Cortex of kidney (tissue), 1 donor: ENCODE measurements at places on chromosomes 7 and 10.

DNA sequence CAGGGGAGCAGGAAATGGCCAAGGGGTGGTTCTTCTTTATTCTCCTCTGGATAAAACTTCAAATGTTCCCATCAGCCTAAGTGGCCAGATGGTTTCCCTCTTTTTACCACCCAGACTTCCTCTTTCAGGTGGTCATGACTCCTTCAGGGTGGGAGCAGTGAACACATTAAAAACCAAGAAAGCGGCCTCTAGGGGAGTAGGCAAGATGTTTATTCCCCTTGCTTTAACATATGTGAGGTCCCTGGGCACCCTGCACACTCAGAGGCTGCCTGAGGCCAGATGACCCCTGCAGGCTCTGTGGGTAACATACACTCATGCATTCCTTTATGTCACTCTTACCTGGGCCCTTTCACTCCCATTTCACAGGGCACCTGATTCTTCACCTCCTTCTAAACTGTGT is 357.4 kb downstream of the ABCA13 start:
- DNase-seq: no peak

- DNase-seq: no peak
Observed at GRCh38 chr7:3240826-3241430, 60.1 kb upstream of the SDK1 start.

- DNase-seq: no peak
Observed at GRCh38 chr10:130954326-130954905, 357.1 kb downstream of the TCERG1L start.

DNA sequence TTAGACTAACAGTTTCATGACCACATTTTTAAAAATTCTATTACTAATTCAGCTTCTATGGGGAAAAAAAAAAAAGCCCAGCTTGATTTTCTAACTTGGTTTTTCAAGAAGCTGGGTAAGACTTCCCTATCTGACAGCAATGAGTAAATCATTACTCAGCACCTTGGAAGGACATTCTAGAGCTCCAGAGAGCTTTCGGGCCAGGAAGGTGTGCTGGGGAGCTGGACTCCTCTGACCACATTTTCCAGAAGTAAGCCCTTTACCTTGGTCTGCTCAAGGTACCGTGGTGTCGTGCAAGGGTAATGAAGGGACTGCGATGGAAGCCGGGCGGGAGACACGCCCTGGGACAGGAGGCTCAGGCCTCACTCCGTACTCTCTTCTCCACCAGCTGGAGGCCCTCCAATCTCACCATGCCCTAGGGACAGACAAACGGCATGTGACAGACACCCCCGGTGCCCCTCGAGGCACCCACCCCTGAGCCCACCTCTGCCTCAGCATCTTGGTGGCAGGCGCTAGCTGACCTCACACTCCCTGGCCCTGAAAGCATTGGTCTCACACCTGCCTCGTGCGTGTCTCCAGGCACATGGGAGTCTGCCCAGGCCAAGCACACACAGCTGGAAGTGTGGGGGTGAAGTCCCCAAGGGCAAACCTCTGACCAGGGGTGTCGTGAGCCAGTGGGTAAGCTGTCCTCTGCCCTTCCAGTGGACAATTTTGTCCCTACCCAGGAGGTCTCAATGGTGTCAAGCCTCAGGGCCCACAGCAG is 152.1 kb downstream of the OAT start:
- no peak for DNase-seq

- no peak for DNase-seq
Observed at GRCh38 chr10:91194497-91195179, 25.8 kb upstream of the PCGF5 start.

DNA sequence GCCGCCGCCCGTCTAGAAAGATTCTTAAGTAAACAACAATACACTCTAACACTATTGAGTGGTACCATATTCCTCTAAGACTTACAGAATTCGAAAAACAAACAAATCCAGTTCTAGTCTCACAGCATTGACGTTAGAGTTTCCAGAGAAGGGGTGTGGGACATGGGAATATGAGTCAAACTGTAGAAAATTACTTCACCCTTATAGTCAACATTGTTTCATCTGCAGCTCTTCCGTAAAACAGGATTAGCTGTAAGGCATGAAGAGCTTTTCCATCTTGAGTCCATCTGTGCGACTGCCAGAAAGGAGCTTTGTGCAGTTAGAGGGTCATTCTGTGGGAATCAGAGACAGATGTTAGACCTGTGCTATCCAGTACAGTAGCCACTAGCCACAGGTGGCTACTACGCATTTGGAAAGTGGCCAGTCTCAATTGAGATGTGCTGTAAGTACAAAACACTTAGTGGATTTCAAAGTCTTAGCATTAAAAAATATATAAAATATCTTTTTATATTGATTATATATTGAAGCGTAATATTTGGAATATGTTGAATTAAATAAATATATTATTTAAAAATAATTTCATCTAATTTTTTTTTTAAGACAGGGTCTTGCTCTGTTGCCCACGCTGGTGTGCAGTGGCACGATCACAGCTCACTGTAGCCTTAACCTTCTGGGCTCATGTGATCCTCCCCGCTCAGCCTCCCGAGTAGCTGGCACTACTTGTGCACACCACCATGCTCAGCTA is 79.8 kb upstream of the MPP7 start:
- no peak for DNase-seq
